ENCODE measurements at places on chromosomes 3 and 15.
A peak's percentile ranks its signal among the peaks of the same experiment; 100 is the strongest.

GRCh38 chr3:112681822-112682325, 40.9 kb upstream of the CCDC80 start:
- no peak for DNase-seq

DNA sequence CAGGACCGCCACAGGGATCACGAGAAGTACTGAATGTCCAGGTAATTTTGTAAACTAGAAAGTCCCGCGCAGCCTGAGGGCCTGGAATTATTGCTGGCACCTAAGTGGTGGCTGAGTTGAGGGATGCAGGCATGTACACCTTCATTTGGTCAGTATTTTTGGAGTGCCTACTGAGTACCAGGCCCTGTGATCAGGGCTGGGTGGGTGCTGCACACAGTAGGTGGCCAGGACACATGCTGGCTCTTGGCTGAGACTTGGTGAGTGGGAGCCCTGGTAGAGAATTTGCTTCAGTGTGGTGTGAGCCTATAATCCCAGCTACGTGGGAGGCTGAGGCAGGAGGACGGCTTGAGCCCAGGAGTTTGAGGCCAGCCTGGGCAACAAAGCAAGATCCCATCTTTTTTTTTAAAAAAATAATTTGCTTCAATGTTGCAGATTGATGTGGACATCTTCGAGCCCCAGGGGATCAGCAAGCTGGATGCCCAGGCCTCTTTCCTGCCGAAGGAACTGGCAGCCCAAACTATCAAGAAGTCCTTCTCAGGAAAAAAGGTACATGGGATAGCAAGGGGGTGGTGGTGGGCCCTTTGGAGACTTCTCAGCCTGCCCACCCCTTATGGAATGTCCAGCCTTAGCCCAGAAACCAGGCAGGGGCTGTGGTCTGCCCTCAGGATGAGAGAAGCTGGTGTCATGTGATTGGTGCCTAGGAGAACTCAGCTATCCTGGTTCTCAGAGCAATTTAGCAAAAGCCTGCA, 2.6 kb downstream of the ITIH1 start:
- peak; percentile 59 for DNase-seq

GRCh38 chr3:50318615-50319014, 3.9 kb downstream of the HYAL2 start:
- no peak for DNase-seq

- DNase-seq: no peak
Measured at GRCh38 chr3:68056556-68056955, 402.1 kb upstream of the SUCLG2 start.

GRCh38 chr3:58124387-58124786, 86.4 kb downstream of the DNASE1L3 start:
- DNase-seq: no peak

DNA sequence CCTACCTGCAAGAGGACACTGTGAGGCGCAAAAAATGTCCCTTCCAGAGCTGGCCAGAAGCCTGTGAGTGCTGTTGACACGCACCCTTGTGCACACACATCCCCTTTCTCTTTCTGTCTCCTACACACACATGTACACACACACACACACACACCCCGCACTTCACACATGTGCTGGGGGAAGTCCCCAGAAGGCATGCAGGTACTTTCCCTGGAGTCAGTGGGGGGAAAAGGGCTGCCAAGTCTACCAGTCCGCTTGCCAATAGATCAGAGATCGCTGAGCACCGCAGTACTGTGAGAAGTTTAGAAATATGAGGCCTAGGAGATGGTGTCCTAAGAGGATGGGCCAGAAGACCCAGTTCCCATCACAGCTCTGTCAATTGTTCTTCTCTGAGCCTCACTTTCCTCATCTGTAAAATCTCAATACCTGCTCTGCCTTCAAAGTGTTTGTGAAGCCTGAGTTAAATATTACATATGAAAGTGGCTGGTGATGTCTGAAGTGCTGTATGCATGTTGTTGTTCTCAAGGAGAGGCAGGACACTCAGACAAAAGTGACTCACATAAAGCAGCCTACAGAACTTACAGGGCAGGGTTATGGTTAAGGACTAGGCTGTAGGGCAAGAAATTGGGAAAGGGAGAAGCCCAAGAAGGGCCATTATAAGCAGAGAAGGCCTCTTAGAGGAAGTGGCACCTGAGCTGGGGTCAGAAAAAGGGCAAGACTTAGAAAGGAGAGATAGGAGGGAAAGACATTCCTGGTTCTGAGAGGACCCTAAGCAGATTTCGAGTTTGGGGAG, 6.8 kb downstream of the IL17RE start:
- DNase-seq: no peak

DNA sequence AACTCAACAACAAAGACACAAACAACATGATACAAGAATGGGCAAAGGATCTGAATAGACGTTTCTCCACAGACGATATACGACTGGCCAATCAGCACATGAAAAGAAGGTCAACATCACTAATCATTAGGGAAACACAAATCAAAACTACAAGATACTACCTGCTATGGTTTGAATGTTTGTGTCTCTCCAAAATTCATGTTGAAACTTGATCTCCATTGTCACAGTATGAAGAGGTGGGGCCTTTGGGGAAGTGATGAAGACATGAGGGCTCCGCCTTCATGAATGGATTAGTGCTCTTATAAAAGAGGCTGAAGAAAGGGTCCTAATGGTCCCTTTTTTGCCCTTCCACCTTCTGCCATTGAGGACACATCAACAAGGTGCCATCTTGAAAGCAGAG, 32.3 kb downstream of the ACAP2 start:
- no peak for DNase-seq

- DNase-seq: no peak
Measured at GRCh38 chr3:129596194-129597086, 10.0 kb downstream of the PLXND1 start.

GRCh38 chr15:57686657-57687056, 19.9 kb upstream of the POLR2M start:
- DNase-seq: no peak

- DNase-seq: no peak
Measured at GRCh38 chr15:83115831-83116565, 8.6 kb downstream of the TM6SF1 start.

DNA sequence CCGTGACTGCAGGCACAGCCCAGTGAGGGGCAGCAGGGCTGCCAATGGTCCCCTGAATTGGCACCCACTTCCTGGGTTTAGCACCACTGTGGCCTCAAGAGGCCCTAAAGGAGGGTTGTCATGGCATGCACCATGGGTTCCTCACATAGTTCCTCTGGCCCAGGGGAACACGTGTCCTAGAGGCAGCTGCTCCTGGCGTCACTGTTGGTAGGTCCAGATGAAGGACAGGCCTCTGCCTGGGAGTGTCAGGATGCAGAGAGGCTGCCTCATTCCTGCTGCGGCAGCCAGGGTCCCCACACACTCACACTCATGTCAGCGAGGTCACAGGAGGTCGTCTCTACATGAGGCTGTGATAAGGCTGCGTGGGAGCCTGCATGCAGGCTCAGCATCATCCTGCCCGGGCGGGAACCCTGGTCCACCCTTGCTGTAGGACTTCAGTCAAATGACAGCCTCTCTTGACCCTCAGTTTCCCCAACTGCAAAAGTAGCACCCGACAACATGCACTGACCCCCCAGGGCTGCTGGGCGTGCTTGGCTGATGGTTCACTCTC, 26.1 kb upstream of the SFMBT1 start:
- peak; percentile 76 for DNase-seq

GRCh38 chr15:82936966-82937711, 15.4 kb downstream of the HOMER2 start:
- DNase-seq: no peak

DNA sequence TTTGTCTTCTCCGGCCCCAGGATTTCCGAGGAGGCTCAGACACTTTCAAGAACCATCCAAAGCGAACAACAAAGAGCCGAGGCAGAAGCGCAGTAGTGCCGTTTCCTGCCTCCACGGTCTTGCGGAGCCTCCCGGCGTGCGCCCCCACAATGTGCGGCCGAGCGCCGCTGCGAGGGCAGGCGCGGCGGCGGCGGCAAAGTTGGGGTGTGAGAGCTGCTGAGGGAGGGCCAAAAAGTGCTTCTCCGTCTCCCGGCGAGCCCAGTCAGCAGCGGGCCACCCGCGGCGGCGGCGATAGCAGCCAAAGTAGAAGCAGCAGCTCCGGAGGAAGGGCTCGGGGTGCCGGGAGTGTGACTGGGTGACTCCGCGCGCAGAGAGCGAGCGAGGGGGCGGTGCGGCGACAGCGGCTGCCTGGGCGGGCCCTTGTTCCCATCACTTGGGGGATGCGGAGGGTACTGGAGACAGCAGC, 749.1 kb downstream of the ROBO1 start:
- no peak for DNase-seq

DNA sequence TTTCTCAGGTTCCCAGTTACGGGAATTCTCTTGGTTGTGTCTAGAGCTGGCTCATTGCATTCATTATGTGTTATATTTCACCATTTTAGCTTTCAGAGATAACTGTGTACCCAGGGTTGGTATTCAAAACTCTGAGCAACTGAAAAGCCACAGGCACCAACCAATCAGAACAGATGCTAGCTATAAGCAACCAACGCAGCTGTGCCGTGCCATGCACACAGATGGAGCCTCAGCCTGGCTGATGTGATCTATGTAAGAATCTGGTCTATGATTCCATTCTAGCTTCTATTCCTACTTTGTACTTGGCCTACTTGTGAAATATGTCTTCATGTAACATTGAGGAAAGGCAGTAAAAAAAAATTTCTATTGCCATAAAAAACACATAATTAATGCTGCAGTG, 95.0 kb upstream of the CCDC80 start:
- DNase-seq: no peak

GRCh38 chr3:54916732-54917131, 11.1 kb downstream of the LRTM1 start:
- no peak for DNase-seq

DNA sequence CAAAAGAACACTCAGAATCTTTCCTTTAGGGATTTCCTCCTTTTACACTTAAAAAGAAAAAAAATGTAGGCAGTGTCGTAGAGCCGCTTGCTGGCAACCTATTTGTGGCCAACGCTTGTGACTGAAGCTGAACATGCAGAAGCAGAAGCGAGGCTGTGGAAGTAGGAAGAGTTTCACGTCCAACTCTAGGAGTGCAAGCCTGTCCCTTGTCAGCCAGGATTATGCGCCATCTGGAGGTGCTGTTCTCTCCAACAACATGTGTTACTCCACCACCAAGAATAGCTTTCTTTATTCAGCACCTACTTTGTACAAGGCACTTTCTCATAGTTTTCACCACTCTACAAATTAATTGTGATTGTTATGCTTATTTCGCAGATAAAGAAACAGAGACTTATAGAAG, 223.2 kb upstream of the LMCD1 start:
- no peak for DNase-seq

GRCh38 chr15:59594991-59595390, 16.6 kb upstream of the GCNT3 start:
- DNase-seq: no peak

DNA sequence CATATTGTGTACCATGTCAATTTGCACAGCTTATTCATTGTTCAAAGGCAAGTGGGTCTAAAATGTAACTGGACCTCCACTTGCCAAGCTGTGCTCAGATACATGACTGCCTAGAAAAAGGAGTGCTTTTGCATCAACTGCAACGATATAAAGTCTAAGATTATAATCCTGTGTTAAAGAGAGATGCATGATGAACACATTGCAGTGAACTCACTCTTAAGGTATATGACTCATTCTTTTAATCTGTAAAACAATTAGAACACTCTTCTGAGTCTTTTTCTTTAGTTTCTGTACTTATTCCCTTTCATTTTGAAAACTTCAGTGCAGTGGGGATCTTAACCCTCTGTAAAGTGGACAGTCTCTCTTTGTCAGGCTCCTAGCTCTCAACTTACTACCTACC, 982.8 kb downstream of the ROBO1 start:
- DNase-seq: no peak

DNA sequence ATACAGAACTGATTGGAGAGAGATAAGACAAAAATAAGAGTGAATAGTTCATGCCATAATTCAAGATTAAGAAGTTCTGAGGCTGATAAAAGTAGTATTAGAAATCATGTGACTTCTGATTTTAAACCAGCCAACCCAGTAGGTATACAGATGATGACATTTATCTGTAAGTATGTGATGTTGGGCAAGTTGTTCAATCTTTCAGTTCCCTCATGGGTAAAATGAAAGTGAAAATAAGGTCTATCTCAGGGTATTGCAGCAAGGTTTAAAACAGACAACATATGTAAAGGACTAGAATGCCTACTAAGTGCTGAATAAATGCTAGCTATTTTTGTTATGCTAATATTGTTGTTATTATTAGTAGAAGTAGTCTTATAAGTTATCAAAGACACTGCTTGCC, 1055.7 kb downstream of the NAALADL2 start:
- DNase-seq: no peak

GRCh38 chr15:43244092-43244491, 22.6 kb downstream of the TGM5 start:
- DNase-seq: no peak

- DNase-seq: no peak
Measured at GRCh38 chr15:38088971-38089370, 154.5 kb downstream of the TMCO5A start.

- no peak for DNase-seq
Measured at GRCh38 chr3:59821274-59821673, 771.4 kb upstream of the CFAP20DC start.
